ENCODE measurements at places on chromosomes 12 and 14.

- DNase-seq: no peak
These were observed 188.5 kb upstream of the CAND1 start for GRCh38 chr12:67080637-67081036.

- no peak for DNase-seq
These were observed 226.2 kb downstream of the ADAMTS20 start for GRCh38 chr12:43325786-43326185.

DNA sequence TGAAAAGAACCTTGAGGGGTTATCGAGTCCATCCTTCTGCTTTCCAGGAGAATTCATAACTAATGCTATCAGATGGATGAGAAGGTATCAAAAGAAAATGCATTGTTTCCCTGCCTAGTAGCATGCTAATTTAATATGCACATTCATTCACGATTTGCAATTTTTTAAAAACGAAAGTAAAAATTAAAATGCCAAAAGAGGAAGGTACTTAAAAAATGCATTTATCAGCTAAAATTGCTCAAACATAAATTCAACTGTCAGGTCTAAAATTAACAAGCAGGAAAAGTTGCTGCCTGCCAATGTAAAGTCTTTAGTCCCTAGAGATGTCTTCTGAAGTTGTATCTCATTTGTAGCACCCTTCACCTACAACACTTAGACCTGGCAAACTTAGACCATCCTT is 7.9 kb downstream of the ATF7 start:
- DNase-seq: no peak

DNA sequence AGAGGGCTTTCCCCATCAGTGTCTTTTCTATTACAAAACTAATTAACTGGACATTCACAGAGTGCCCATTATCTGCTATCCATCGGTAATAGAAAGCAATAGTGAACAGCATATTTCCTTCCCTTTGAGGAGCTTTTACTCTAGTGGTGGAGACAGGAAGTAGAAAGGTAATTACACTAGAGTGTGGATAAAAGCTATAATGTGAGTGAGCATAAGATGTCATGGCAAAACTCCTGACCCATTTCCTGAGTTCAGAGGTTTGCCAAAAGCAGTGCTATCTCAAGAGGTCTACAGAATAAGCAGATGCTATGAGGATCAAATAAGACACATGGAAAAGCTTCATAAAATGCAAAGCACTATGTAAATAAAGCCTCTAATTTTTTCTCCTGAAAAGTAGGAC is 24.0 kb downstream of the TIMELESS start:
- no peak for DNase-seq

DNA sequence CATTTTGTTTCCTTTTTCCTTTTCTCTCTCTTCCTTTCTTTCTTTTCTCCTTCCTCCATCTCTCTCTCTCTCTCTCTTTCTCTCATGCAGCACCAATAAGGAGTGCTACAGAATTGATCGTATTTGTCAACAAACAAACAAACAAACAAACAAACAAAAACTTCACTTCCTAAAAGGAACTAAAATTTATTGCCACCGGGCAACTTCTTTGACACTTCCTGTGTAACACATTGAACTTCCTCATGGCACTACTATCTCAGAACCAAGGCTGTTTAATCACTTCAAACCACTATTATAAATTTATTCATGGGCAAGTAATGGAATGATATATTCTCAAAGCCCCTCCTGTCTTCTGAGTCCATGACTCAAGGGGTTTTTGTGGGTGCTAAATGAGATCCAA is 51.3 kb downstream of the SERPINA3 start:
- no peak for DNase-seq

DNA sequence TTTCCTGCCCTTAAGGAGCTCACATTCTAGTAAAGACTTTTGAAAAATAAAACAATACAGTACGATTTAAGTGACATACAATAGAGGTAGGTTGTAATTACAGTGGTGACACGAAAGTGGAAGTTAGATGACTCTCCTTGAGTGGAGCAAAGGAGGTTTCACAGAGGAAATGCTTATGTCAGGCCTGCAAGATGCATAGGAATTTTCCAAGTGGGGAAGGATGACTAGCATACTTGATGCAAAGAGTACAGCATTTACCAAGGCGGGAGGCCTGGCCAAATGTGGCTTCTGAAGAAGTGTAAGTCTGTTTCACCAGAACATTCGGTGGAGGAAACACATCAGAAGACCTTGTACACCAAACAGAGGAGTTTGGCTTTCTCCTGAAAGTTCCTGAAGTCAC is 55.2 kb downstream of the ERO1A start:
- no peak for DNase-seq

DNA sequence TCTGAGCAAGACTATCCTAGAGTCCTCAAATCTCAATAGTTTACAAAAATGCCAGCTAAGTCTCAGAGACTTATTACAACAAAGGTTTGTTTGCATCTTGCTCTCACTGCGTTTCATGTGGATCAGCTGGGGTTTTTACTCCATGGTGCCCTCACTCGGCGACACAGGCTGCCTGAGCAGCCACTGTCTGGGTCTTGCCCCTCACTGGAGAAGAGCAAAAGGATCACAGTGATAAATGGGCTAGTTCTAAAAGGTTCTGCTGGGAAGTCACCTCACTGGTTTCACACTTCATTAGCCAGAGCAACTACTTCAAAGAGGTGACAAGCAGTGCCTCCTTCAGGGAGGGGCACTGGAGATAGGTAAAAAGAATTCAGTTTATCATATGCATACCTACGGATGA is 392.0 kb downstream of the RPL10L start:
- DNase-seq: no peak

DNA sequence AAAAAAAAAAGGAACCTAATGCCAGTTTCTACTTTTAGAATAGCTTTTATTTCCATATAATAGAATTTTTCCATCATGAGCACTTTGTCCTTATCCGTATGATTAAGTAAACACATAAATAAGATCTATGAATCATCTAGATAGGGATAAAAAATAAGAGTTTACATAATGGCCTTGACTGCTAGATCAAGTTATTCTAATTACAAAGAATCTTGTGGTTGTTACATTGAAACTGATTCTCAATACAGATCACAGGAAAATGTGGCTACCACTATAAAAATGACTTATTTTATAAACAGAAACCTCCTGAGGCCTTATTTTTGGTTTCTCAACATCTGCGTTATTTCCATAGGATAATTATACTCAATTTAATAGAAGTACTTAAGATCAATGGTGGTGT is 34.4 kb upstream of the NDUFA12 start:
- DNase-seq: no peak

- DNase-seq: no peak
These were observed 65.8 kb downstream of the PITPNM2 start for GRCh38 chr12:123085066-123085465.

GRCh38 chr12:122309564-122310121 is 43.3 kb upstream of the VPS33A start:
- no peak for DNase-seq

GRCh38 chr12:107593713-107594381 is 91.8 kb upstream of the PWP1 start:
- no peak for DNase-seq

DNA sequence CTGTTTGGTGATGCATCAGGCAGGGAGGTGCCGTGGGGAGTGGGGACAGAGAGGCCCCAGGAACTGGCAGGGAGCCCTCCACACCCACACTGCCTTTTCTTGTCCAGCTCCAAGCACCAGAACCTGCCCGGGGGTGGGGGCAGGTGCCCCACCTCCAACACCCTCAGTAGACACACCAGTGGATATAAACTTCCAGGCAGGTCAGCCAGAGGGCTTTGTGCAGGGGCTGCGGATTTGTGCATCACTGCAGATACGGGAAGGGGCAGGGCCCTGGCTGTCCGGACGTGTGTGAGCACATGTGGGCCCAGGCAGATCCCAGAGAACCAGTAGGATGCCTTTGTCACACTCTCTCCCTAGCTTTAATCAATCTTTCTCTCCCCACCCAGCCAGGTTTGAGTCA is 1.3 kb upstream of the TGM1 start:
- DNase-seq: no peak

- no peak for DNase-seq
These were observed 5.7 kb downstream of the FAM222A start for GRCh38 chr12:109719123-109720022.

DNA sequence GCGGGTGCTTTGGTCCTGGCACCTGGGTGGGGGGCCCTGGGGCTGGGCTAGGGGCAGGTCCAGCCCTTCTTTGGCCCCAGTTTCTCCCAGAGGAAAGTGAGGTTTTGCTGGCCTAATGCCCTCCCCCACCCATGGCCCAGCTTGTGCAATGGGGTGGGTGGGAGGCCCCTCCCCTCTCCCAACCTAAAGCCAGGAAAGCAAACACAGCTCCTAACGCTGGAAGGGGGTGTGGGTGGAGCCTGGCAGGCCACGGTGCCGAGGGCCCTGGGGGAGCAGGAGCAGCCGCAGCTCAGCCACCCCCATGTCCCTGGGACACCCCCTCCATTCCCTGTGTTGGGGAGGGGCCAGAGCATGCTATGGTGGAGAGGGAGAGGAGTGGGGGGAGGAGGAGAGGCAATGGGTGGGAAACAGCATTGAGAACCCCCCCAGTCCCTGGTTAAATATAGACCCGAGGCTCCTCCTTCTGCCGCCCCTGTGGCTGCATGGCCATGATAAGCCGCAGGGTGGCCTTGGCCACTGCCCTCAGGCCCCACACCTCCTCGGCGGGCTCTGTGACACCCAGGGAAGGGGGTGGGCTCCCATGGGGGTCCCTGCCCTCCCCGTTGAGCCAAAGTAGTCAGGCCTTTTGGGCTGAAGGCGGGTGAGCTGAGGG is 4.7 kb downstream of the EXOC3L4 start:
- no peak for DNase-seq

- no peak for DNase-seq
These were observed 6.7 kb downstream of the SDS start for GRCh38 chr12:113396828-113397496.

- DNase-seq: no peak
These were observed 88.8 kb upstream of the DIO3 start for GRCh38 chr14:101472518-101472849.

- no peak for DNase-seq
These were observed 44.2 kb downstream of the CLMN start for GRCh38 chr14:95275494-95275893.

DNA sequence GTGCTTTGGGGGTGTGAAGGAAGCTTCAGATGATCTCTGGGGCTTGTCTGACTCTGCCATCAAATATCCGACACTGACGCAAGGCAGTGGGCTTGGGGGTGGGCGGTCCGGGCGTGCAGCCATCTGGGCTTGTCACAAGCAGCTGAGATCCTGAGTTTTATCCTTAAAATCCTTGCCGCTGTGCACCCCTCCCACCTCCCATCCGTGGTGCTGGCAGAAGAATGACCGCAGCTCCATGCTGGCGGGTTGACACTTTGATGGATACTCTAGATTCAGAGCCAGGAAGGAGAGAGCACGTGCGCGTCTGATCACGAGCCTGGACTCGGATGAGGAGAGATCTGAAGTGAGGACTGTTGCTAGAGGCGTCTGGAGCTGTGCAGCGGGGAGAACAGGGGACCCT is 3.0 kb downstream of the ZFYVE21 start:
- DNase-seq: no peak

- DNase-seq: no peak
These were observed 247.6 kb downstream of the RPAP3 start for GRCh38 chr12:47458279-47458678.

DNA sequence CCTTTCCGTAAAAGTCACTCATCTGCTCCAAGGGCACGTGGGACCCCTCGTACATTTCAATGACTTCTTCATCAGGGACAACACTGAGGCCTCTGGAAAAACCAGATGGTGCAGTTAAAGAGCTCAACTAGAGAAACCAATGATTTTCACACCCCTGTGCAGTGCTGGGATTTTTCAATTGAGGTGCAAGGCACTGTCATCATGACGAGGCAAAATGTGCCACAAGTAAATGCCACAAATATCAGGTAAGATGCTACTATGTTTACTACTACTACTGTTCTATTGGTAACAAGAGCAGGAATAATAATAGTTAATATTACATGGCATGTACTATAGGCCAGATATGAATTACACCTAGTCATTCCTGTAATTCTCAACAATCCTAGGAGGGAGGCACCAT is 42.4 kb downstream of the NT5DC3 start:
- DNase-seq: no peak

DNA sequence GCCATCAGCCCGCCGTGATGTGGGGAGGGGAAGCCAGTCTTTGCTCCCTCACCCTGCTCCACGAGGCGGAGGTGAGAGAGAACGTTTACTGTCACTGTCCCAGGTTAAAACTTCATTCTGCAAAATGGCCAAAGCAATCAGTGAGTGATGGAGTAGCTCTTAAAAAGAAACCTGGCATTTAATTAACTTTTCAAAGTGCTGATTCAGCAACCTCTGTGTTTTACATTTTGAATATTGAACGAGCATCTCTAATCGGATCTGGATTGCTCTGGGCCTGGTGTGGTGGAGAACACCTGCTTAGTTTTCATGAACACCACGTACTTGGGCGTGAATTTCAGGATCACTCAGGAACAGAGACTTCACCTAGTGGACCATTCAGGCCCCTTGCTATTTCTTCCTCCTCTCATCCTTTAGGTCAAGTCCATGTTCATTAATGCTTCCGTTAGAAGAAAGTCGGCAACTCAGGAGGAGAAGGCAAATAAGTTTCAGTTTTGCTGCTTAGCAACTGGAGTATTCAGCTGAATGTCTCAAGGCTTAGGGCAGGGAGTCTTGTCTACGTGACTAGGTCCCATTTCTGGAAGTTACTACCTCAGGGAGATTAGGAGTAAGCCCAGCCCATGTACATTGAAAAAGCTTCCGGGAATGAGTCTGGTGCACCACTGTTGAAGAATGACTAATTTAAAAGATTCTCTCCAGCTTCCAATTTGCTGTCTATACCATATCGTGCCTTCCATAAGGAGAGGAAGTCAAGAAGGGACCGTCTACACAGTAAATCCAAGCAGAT is 68.2 kb downstream of the IFT43 start:
- DNase-seq: no peak

- no peak for DNase-seq
These were observed at the start of gene ALDH2 for GRCh38 chr12:111766608-111767361. Gene ALDH2, plus strand, starts transcription at chr12:111766933. Its CDS starts 50 bp downstream, at chr12:111766983.

DNA sequence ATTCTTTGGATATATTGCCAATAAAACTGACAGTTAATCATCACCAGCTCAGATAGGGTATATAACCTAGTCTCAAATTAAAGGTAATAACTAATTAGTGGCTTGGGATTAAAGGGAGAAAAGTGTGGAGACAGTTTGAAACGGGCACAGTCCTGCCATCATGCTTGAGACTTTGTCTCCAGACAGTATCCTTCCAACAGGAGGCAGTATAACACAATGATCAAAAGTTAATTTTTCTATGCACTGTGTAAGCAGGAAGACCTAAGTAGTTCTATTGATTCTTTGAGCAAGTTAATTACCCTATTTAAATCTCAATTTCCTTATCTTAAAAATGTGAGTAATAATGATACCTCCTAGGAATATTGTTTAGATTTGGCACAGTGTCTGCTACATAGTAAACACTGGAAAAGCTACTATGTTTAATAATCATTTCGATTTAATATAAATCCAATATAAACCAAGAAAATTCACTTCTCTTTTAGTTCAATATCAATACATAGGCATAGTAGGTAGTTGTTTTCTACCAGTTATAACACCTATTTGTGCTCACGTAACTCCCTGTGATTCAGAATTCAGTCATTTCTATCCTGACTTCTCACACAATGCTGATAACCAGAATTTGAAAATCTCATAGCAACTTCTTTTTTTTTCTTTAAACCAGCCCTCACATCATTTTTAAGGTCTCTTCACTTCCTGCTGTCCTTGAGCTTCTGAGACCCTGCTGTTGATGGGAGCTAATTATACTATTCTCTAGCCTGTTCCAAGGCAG is 53.7 kb downstream of the GALNT4 start:
- no peak for DNase-seq

All from stimulated activated CD8-positive, alpha-beta memory T cell treated with anti-CD3 and anti-CD28 coated beads, Interleukin-15, amount 100 ng/mL, for 1 hour (primary cell).